ENCODE measurements at places on chromosomes 12 and 14. TPM values are rescaled to one million over a fixed set of nuclear protein-coding genes. Genes with fewer than 3 reads are reported as not detected.

The IL26 gene
- total RNA-seq, result not detected

The CFAP54 gene
- 0.18 TPM for total RNA-seq

The P2RX2 gene
- total RNA-seq, result not detected

The WSCD2 gene
- not detected for total RNA-seq

The ISM2 gene
- total RNA-seq, result under 0.01 TPM

DNA sequence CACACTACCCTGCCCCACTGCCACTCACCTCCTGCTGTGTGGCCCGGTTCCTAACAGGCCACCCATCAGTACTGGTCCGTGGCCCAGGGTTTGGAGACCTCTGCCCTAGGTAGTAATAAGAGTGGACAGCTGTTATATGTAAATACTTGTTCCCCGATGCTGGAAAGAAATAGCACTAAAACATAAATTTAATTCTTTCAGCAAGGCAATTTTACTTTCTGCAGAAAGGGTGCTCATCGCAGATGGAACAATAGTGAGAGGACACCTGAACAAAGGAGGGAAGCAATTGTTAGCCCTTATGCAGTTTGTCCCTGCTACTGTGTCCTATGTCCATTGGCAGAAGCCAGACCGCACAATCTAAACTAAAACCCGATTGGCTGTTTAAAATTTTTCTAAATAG, 5.9 kb upstream of the CYP46A1 start:
- H3K4me3 ChIP-seq, result no peak overlapping the region
- H3K36me3 ChIP-seq, result no peaks in the 10 kb centered on the region
- H3K27ac ChIP-seq, result no peak overlapping the region
- DNase-seq, result no peak

DNA sequence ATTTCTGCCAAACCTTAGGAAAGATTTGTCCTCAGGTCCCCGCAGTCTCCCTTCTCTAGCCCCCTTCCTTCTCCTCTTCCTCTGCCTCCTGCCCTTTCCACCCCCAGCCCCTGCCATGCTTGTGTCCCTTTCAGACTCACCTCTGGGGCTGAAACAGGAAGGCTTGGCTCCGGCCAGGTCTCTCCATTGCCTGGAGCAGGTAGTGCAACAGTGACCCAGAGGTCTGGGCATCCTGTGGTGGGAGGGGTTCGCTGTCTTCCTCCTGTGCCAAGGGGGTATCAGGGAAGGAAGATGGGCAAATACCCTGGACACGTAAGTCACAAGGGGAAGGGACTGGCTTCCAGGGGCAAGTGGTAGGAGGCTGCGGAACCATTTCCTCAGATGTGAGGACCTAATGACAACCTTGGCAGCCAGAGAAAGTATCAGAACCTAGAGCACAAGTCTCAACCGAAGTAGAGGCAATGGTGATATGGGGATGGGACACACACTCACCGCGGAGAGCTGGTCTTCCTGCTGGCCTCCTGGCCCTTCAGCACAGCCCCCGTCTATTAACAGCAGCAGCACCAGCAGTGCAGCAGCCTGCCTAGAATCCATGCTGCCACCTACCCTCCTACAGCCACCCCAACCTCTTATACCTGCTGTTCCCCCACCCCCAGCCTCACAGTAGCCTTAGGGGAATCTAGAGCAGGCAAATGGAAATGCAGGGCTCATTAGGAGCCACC, at the start of gene NPFF:
TSS of gene NPFF (minus strand) at position 604 of the 722 bp plus-strand sequence. CDS start at position 594, 10 bp downstream.
- H3K27ac ChIP-seq, result no peak within 1 kb of the TSS
- peaks cover 2% of the 10 kb centered on the region for H3K4me1 ChIP-seq
- no peak within 1 kb of the TSS for H3K4me3 ChIP-seq
- no peaks in the 10 kb centered on the region for H3K27me3 ChIP-seq
- no peak for DNase-seq

GRCh38 chr12:6771091-6771495, 1.2 kb upstream of the LAG3 start:
- H3K27ac ChIP-seq, result no peak overlapping the region
- H3K4me3 ChIP-seq, result no peak overlapping the region
- no peak for DNase-seq
- H3K27me3 ChIP-seq, result no peaks in the 10 kb centered on the region

GRCh38 chr12:62292761-62293344, 32.6 kb downstream of the USP15 start:
- no peaks in the 10 kb centered on the region for H3K27me3 ChIP-seq
- H3K4me3 ChIP-seq, result no peak overlapping the region
- no peak overlapping the region for H3K27ac ChIP-seq
- H3K36me3 ChIP-seq, result peaks cover 7% of the 10 kb centered on the region
- H3K4me1 ChIP-seq, result peaks cover 3% of the 10 kb centered on the region
- DNase-seq, result no peak

- peaks cover 5% of the 10 kb centered on the region for H3K4me1 ChIP-seq
- H3K27ac ChIP-seq, result no peak overlapping the region
- H3K36me3 ChIP-seq, result no peaks in the 10 kb centered on the region
- DNase-seq, result no peak
- H3K4me3 ChIP-seq, result no peak overlapping the region
Measured at GRCh38 chr12:89787763-89788162, 79.1 kb upstream of the ATP2B1 start.

GRCh38 chr12:21666722-21667121, 9.1 kb upstream of the LDHB start:
- no peak overlapping the region for H3K27ac ChIP-seq
- peaks cover 21% of the 10 kb centered on the region for H3K27me3 ChIP-seq
- no peaks in the 10 kb centered on the region for H3K4me1 ChIP-seq
- H3K36me3 ChIP-seq, result no peaks in the 10 kb centered on the region
- no peak overlapping the region for H3K4me3 ChIP-seq

GRCh38 chr12:52356762-52357580, 10.3 kb downstream of the KRT85 start:
- DNase-seq, result no peak
- peaks cover 44% of the 10 kb centered on the region for H3K27me3 ChIP-seq
- H3K4me3 ChIP-seq, result no peak overlapping the region
- no peaks in the 10 kb centered on the region for H3K36me3 ChIP-seq
- H3K27ac ChIP-seq, result no peak overlapping the region
- H3K4me1 ChIP-seq, result no peaks in the 10 kb centered on the region
